Neural progenitor cell (in vitro differentiated cells): ENCODE measurements at places on chromosomes 5 and 9. TPM values are rescaled to one million over a fixed set of nuclear protein-coding genes. Genes with fewer than 3 reads are reported as not detected.
A peak's percentile ranks its signal among the peaks of the same experiment; 100 is the strongest.

DNA sequence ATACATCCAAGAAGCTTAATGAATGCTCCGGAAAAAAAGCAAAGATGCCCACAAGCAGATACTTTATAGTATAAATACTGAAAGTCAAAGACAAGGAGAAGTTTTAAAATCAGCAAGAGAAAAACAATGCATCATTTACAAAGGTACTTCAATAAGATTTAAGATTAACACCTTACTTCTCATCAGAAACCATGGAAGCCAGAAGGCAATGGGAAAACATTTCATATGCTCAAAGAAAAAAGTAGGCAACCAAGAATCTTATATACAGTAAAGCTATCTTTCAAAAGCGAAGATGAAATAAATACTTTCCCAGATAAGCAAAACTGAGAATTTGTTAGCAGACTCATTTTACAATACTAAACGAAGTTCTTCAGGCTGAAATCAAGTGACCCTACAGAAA lies 51.1 kb downstream of the ABHD17B start:
- DNase-seq: no peak

DNA sequence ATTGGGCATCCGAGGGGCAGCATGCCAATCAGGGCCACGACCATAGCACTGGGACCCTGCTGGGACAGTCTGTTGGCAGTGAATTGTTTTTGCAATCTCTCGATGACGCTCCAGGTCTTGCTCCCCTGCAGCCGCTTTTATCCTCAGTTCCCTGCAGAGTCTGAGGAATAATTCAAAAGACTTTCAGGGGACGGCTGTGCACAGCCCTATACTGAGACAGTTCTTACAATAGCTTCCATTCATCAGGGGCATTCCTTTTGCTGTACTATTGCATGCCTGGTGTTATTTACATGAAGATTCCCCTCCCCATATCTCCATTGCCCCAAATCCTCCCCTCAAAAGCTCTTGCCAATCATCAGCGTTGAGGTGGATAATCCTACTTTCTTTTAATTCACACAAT lies 163.3 kb upstream of the WWC1 start:
- DNase-seq: peak; percentile 63

- DNase-seq: no peak
These were observed 293.0 kb downstream of the KCTD16 start for GRCh38 chr5:144463481-144464223.

- DNase-seq: no peak
These were observed 46.8 kb downstream of the FREM1 start for GRCh38 chr9:14863402-14863801.

DNA sequence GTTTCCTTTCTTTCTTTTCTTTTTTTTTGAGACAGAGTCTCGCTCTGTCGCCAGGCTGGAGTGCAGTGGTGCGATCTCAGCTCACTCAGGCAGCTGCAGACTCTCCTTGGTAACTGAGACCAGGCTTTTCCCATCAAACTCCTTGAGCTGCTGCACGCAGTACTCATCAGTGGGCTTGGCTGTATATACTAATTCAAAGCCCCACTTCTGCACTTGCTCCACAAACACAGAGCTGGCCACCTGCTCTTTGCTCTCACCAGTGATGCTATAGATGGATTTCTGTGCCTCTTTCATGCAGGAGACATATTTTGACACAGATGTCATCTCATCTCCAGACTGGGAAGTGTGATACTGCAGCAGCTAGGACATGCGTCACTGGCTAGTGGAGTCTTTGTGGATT lies 252.7 kb downstream of the AP3B1 start:
- no peak for DNase-seq

GRCh38 chr5:134503088-134503936 lies 22.2 kb upstream of the JADE2 start:
- no peak for DNase-seq

DNA sequence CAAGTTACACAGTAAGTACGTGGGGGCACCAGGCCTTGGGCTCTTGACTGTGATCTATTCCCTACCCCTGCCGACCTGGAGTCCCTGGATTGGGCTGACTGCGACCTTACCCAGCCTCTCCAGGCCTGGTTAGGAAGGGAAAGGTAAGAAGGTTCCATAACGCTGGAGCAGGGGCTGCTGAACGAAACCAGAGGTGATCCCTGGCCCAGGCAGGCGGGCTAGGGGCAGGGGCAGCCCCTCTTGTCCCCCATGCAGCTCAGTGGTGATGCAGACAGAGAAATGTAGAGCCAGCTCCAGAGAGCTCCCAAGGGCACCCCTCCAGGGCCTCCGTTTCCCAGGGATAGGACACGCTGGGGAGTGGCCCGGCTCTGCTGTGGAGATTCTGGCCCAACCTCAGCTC lies 14.1 kb downstream of the PRRX2 start:
- DNase-seq: no peak

DNA sequence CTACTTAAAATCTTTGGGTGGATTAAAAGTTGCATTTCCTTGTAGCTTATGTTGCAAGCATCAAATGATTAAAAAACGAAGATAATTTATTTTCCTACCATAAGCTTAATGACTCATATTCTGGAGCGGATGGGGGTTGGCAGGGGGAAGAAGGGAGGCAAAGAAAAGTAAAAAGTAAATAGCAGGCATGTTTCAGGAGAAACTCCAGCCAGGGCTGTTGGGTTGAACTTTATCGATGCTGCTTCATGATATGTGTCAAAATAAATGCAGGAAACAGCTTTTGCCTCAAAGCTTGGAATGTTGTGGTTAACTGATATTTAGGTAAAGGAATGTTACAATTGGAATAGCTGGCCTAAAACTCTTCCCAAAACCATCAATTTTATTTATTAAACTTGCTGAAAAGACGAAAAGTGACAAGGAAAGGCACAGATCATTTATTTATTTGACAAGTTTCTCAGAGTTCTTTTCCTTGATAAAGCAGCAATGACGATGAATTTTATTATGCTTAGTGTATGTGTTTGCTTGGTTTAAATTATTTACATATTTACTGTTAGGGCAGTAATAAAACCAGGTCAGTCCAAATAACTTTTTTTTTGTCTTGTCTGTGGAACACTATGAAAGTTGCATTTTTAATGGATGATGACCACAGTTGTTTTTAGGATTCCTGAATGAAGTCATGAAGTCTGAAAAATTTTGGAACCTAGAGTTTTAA lies 177.9 kb downstream of the PCSK1 start:
- DNase-seq: no peak

DNA sequence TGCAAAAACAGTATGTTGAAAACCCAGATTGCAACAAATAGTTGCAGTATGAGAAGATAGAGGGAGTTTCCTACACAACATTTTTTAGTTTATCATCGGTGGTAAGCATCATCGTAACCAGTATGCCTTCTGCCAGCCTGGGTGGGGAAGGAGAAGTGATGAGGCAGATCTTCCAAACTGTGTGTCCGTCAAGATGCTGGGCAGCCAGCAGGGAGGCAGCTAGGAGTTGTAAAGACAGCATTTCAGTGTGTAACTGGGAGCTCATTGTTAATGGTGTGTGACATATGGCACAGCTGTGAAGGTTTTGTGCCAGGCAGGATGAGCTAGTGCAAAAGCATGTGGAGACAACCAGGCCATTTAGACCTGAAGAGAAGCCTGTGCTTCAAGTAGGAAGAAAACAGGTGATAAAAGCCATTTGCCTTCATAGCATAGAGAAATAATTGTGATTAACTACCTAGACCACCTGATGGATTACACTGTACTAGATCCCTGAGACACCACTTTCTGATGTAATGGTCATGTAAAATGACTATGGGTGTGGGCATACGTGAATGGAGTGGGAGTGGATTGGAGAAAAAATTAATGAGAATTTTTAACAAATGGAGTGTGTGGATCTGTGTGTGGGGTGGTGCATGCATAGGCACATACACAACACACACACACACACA lies 347.0 kb upstream of the ADAMTSL1 start:
- no peak for DNase-seq

- DNase-seq: no peak
These were observed 8.1 kb downstream of the PRELID2 start for GRCh38 chr5:145826895-145827674.

The ZNF354C gene
- total RNA-seq: 19.3 and 29.8 TPM in 2 replicates

The LCN10 gene
- total RNA-seq: not detected in 2 replicates

The NR5A1 gene
- 1.0 and 3.3 TPM in 2 replicates for total RNA-seq

The LECT2 gene
- total RNA-seq: not detected in 2 replicates

The ST6GALNAC6 gene
- total RNA-seq: 14.3 and 42.7 TPM in 2 replicates

The C7 gene
- total RNA-seq: not detected in 2 replicates
